Breast epithelium (tissue), 4 donors: ENCODE measurements at places on chromosomes 1 and 21. TPM values are rescaled to one million over a fixed set of nuclear protein-coding genes. Genes with fewer than 3 reads are reported as not detected.

The RNU1-4 gene
- under 0.01 TPM for total RNA-seq

The AMY1B gene
- total RNA-seq = not detected

The ARHGEF16 gene
- 16.2 TPM for total RNA-seq

The TSSK3 gene
- total RNA-seq = 1.4 TPM

The RAD54L gene
- 1.8 TPM for total RNA-seq

The S100A7 gene
- total RNA-seq = not detected

The SHE gene
- total RNA-seq = 6.3 TPM

The DENND2D gene
- total RNA-seq = 70.8 TPM

The NTMT2 gene
- total RNA-seq = not detected

The TDRD5 gene
- total RNA-seq = 0.96 TPM

The VWA5B1 gene
- total RNA-seq = 0.29 TPM

The MCOLN3 gene
- total RNA-seq = 2.9 TPM

The GJB4 gene
- not detected for total RNA-seq

The DPT gene
- total RNA-seq = 26.9 TPM

The RXFP4 gene
- total RNA-seq = not detected

The LELP1 gene
- not detected for total RNA-seq

The RNU1-2 gene
- under 0.01 TPM for total RNA-seq

The OR6N1 gene
- total RNA-seq = not detected

The MMEL1 gene
- total RNA-seq = not detected

The FALEC gene
- total RNA-seq = not detected

The RNF223 gene
- 2.8 TPM for total RNA-seq

The CYP4B1 gene
- total RNA-seq = 58.4 TPM

The ANKRD35 gene
- 10.2 TPM for total RNA-seq

The FCN3 gene
- total RNA-seq = 10.5 TPM

The PDC gene
- total RNA-seq = not detected

The CD101 gene
- 0.32 TPM for total RNA-seq

The LCE1F gene
- total RNA-seq = not detected

The CRB1 gene
- total RNA-seq = 1.0 TPM

The GNAT2 gene
- total RNA-seq = not detected

The C8B gene
- not detected for total RNA-seq

The AADACL4 gene
- not detected for total RNA-seq

The TMIGD3 gene
- 5.9 TPM for total RNA-seq

The COL24A1 gene
- total RNA-seq = 0.33 TPM

The ORC1 gene
- 0.73 TPM for total RNA-seq

The USH2A gene
- not detected for total RNA-seq

The UQCRHL gene
- total RNA-seq = 1.4 TPM

The COL9A2 gene
- 11.4 TPM for total RNA-seq

The TRIM63 gene
- not detected for total RNA-seq

The PCP4 gene
- total RNA-seq = 2.3 TPM

The CCDC27 gene
- not detected for total RNA-seq

The ICOSLG gene
- total RNA-seq = 4.2 TPM

The PLPPR4 gene
- total RNA-seq = 2.3 TPM

The CLCNKB gene
- total RNA-seq = 0.33 TPM
